GF-D8 (cell line): ENCODE measurements at places on chromosomes 4 and X.

GRCh38 chr4:40952217-40952616 lies 202.5 kb downstream of the NSUN7 start:
- no peak for DNase-seq

GRCh38 chr4:73593631-73594241 lies 26.5 kb downstream of the RASSF6 start:
- no peak for DNase-seq

- no peak for DNase-seq
Observed at GRCh38 chr4:102606846-102607450, 105.8 kb downstream of the NFKB1 start.

DNA sequence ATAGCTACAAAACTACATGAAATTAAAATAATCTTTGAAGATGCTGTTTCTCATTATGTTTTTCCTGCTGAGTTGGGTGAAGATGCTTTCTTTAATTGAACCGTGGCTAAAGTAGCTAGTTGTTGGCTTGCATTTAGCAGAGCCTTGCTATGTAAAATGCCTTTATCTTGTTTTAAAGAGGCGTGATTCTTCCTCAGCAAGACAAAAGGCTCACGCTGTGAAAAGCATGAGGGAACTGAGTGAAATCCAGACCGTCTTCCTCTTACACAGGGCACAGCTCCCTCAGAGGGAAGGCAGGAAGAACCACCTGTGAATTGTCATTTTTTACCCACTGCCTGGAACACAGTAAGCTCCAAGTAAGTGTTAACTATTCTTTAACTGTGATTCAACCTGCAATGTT lies 39.0 kb upstream of the ZNF518B start:
- no peak for DNase-seq

DNA sequence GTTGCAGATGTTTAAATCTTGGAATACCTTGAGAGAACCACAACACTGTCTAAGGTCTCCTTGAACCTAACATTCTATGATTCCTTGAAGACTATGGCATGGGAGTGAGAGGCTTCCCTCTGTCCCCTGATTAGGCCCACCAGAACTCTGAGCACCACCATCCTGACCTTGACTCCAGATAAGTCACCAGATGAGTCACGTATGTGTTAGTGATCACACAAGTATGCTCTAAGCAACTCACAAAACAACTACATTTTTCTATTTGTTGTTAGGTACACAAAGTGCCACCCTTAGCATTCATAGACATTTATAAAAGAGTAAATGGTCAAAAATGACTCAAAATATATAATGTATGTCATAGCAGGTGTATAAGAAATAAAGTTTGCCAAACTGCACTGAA lies 252.9 kb upstream of the CXXC4 start:
- DNase-seq: no peak

GRCh38 chrX:141638550-141638949 lies 49.0 kb downstream of the SPANXA2 start:
- no peak for DNase-seq

DNA sequence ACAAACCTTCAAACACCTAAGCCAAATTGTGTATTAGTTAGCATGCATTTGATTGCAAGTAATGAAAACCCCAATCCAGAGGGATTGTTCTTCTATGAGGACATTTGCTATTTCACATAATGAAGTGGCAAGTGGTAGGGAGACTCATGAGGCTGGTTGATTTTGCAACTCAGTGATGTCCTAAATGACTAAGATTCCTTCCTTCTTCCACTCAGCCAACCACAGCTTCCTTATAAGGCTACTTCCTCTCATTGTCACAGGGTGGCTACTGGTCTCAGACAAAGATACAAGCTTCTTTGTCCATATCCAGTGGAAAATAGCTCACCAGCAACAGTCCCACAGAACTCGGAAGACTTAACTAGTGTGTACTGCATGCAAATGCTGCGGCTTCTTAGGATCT lies 5.3 kb upstream of the OTC start:
- DNase-seq: peak; percentile 70

- DNase-seq: no peak
Observed at GRCh38 chr4:139631791-139632190, 33.8 kb upstream of the MGST2 start.

GRCh38 chrX:10557166-10557565 lies 63.2 kb downstream of the MID1 start:
- DNase-seq: no peak

GRCh38 chrX:126165401-126165720 lies 728 bp downstream of the DCAF12L2 start:
- no peak for DNase-seq

GRCh38 chrX:42748067-42748850 lies 29.7 kb downstream of the PPP1R2C start:
- DNase-seq: no peak

- DNase-seq: no peak
Observed at GRCh38 chrX:39176105-39176504, 374.8 kb downstream of the MID1IP1 start.

DNA sequence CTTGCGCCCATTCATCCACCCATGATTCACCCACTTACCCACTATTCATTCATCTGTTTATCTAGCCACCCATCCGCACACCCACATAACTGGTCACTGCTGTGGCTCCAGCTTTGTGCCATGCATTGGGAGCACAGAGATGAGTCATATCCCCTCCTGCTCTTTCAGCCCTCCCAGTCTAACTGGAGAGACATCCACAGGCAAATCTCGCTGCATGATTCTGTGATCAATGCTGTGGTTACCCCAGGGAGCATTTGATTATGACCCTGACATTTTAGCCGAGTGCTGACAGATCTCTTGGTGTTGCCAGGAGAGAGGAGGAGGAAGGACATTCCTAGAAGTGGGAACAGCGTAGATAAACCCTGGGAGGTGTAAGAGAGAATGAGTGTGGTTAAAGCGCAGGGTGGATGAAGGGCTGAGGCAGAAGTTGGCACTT lies 10.4 kb upstream of the PORCN start:
- DNase-seq: no peak
